ENCODE measurements at places on chromosomes 16 and 17.
A peak's percentile ranks its signal among the peaks of the same experiment; 100 is the strongest.

GRCh38 chr17:27651411-27652345, 20.7 kb downstream of the LGALS9 start:
- no peak for DNase-seq

DNA sequence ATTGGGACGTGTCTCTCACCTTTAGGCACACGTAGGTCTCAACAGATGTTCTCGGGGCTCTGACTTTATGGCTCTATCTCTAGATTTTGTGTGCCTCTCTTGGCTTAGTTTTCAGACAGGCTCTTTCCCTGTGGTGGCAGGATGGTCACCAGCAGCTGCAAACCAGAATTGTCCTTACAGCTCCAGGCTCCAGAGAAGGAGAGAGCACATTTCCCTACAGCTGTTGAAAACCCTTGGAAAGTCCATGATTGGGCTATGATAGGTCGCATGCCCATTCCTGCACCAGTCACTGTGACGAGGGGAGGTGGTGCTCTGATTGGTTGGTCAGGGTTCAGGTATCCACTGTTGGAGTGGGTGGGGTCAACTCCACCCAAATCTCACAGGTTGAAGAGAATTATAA, 41.5 kb downstream of the SHISA9 start:
- no peak for DNase-seq

- DNase-seq = peak; percentile 65
These were observed 3.3 kb upstream of the PPP1R1B start for GRCh38 chr17:39623356-39623950.

- DNase-seq = no peak
These were observed 15.3 kb downstream of the SLC13A2 start for GRCh38 chr17:28488533-28489276.

- DNase-seq = no peak
These were observed 13.0 kb upstream of the MED9 start for GRCh38 chr17:17463821-17464220.

- DNase-seq = no peak
These were observed 3.7 kb downstream of the C16orf89 start for GRCh38 chr16:5062051-5062450.

GRCh38 chr16:4552541-4552940, 3.6 kb upstream of the C16orf96 start:
- DNase-seq = no peak

DNA sequence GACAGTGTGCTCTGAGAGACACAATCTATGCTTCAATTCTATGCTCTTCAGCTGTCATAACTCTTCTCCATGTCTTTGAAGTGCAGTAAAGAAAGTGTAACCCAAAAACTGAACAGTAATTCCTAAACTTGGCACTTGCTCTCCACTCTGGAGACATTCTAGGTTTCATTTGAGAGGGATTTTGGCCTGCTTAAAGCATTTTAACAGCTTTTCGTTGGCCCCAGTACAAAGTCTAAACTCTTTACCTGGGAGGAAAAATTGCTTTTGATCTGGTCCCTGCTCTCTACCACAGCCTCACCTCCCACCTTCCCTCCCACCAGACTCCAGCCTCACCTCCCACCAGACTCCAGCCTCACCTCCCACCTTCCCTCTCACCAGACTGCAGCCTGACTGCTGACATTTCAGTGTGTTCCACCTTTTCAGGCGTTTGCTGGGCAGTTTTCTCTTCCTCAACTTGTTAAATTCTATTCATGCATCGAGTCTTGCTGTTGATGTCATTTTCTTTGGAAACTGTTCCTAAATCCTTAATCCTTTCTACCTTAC, 132.6 kb downstream of the RPTOR start:
- no peak for DNase-seq

DNA sequence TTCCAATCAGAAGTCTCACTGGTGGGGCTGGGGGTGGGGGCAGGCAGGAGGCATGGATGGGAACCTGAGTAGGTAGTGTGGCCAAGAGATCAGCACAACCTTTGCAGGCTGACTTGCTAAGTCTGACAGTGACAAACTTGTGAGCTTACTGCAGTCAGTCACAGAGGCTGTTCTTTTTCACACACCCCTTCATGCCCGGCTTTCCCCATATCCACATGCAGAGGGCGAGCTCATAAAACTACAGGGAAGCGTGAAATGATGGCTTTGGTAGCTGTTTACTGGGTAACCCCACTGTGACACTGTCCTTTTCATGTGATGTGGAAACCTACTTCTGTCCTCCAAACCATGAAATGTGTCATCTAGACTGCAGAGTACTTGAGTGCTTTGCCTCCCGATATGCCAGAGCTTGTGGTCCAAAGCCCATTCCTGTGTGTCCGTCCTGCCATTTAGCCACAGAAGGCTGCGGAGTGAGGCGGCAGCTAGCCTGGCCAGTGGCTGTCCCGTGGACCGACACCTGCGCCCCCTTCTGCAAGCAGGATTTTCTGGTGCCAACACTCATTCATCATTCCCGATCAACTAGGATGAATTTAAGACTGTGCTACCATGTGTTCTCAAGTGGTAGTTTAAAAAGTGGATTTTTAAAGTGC, 9.8 kb downstream of the GEMIN4 start:
- DNase-seq = no peak

GRCh38 chr16:66895689-66895979, 15.3 kb downstream of the PDP2 start:
- no peak for DNase-seq

DNA sequence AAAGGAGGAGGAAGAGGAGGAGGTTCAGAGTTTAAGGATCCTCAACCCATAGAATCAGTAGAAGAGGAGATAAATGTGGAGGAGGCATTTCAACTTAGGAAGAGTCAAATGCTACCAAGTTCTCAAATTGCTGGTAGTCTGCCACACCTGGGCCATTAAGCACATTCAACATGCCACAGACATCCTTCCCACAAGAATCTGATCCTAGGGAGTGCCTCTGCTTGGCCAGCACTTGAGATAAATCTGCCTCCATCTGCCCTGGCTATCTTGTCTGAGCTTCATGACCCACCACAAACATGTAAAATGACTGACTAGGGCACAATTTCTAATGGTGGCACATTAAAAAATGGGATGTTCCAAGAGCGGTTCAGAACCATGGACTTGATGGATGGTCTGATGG, 37.3 kb upstream of the AXIN2 start:
- DNase-seq = no peak

DNA sequence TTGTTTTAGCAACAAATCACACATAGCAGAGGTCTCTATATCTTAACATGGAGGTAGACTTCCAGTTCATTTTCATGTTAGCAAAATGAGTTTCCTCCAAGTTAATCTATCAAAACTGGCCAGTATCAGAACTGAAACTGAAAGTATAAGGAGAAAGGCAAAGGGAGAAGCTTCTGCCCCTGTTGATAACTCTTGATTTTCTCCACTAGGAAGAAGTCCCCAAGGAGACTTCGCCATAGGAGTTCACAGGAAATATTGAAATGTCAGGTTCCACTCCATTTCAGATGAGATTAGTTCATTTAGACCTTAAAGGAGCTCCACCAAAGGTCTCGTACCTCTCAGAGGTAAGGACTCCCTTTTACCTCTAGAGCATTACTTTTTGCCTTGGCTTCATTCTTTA, 1.2 kb upstream of the OGFOD3 start:
- no peak for DNase-seq

GRCh38 chr17:76824093-76824492, 44.1 kb upstream of the MGAT5B start:
- no peak for DNase-seq

DNA sequence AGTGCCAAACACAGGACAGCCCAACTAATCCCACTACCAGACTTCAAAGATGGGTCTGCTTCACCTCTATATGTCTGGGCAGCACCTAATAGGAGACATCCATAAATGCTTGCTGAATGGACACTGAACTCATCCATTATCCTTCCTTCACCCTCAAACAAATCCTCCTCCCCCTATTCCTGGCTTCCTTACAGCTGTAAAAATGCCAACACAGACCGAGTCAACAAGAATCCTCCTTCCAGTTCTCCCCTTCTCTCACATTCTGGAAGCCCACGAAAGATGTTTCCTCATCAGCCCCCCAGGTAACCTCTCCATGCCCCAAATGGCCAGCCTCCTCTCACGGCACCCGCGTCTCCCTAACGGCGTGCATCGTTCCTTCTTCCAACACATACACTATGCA, 12.3 kb downstream of the PELP1 start:
- DNase-seq = no peak

All from NK-92 treated with Interleukin-12 subunit alpha and Interleukin-12 subunit beta, amount 100 ng/mL, for 24 hours (cell line).